ENCODE measurements at places on chromosomes 3 and 15. TPM values are rescaled to one million over a fixed set of nuclear protein-coding genes. Genes with fewer than 3 reads are reported as not detected.
A peak's percentile ranks its signal among the peaks of the same experiment; 100 is the strongest.

DNA sequence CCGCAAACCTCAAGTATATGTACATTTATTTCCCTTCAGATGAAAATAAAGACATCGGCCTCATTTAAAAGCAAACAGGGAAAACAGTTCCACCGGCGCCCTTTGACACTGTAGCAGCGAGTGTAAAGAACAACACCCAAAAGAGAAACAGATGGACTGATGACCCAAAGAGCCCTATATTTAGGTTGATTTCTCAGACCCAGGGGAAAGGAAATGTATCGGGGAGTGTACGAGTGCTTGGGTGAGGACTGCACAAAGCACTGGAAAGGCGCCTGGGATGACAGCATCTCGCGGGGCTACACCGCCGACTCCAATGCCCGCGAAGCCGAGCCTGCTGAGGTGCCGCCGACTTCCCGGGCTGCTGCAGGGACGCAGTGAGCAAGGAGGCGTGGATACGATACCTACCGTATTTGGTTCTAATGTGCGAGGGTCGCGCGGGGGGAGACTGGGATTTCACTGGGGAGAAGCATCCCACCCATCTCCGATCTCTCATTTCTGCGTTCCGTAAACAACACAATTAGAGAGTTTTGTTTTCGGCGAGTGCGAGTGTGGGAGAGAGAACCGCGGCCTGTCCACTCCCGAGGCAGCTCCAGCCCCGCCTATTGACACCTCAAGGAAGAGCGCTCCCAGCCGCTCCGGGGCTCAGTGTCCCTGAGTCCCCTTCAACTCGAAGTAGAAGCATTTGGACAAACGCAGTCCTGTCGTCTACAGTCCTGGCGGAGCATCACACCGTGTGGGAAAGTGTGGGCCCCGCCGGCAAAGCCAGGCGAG lies 2.0 kb downstream of the MECOM start:
- DNase-seq, result no peak

DNA sequence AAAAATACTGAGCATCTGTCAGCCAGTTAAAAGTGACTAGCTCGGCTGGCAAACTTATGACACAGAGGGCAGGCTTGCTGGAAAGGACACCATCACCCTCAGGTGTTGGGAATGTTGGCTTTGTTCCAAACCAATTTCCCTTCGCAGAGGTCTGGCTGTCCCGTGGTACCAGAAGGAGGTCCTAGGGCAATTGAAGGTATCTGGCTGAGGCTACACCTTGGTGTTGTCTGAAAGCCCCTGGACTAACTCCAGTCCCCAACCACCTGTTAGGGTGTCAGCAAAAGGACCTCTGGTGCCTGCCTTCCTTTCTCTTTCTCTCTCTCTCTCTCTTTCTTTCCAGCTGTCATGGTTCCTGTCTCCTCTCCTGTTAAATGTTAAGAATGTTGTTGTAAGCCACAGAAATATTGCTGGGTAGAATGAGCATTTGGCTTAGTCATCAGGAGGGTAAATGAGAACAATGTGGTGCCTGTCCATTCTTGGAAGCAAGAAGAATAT lies 12.5 kb downstream of the PRR20G start:
- no peak for DNase-seq

DNA sequence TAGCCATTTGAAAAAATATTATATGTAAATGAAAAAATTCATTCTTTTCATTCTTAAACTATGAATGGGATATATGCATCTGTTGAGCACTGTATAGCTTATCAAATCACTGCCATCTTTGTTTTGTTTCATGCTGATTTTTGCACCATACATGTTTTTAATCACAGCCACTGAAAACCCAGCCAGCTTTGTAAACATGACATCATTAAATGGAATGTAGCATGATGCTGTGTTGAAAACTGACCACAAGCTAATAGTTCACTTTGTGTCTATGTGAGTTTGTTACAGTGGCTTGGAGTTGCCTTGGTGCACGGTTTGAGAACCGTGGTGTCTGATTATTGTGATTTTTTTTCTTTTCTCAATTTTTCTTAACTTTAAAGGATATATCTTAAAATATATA lies 75.7 kb downstream of the GMPS start:
- no peak for DNase-seq

GRCh38 chr15:90660195-90660998 lies 56.7 kb upstream of the BLM start:
- DNase-seq, result peak; percentile 89

ADCY5 gene
- 1.3 TPM for total RNA-seq
